ENCODE measurements at places on chromosomes 13 and 19. TPM values are rescaled to one million over a fixed set of nuclear protein-coding genes. Genes with fewer than 3 reads are reported as not detected.

Gene CYP4F2
- total RNA-seq = not detected

Gene CD79A
- 0.11 TPM for total RNA-seq

Gene MPV17L2
- 17.4 TPM for total RNA-seq

Gene KIR3DL1
- total RNA-seq = not detected

Gene POMP
- 276 TPM for total RNA-seq

DNA sequence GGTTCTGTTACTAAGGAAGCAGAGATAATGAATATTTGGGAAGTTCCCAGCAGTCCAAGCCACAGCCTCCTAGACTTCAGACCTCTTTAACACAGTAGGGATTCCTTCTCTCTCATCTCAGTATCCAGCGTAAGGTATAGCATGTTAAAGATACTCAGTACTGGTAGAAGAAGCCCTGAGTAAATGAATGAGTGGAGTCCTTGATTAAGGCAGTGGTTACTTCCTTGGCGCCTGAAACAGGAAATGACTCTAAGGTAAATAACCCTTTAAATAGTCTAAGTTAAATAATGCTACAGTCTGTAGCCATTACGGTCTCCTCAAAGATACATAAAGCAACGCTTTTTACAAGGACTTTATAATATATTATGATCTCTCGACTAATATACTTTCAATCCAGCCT, 650.8 kb upstream of the MIR17HG start:
- no peak for DNase-seq

GRCh38 chr13:53182724-53183123, 154.1 kb downstream of the OLFM4 start:
- no peak for DNase-seq

- no peak for DNase-seq
Measured at GRCh38 chr19:10611907-10612306, 13.4 kb upstream of the SLC44A2 start.

- DNase-seq = no peak
Measured at GRCh38 chr13:43482026-43482425, 304.7 kb downstream of the ENOX1 start.

- no peak for DNase-seq
Measured at GRCh38 chr19:48253999-48254398, 1.7 kb downstream of the CARD8 start.

DNA sequence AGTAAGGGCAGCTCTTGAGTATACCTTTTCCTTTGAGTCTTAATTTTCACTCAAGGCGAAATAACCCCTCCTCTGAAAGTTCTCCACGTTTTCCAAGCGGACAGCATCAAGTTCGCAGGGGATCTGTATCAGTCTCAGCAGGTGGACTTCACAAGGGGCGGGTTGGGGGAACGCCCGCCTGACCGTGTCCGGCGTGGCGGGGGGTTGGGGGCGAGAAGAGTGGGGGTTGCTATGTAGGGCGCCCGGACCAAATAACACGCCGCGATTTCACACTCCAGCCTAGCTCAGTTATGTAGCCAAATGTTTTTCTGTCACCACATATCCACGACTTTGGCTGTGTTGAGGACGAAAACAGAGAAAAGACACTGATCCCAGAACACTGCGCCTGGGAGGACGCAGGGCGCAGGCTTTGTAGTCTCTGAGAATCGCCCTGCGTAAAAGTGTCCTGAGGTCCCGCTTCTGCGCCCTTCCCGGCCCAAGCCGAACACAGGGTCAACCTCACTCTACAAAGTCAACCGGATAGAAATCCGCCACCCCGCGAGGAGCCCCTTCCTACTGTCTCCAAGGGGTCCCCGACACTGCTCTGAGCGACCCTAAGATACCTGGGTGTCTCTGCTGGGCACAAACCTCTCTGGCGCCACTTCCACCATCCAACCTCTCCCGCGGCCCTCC, 524 bp downstream of the RUBCNL start:
- DNase-seq = no peak

GRCh38 chr19:1169921-1170885, 3.9 kb downstream of the SBNO2 start:
- peak; percentile 94 for DNase-seq

- DNase-seq = no peak
Measured at GRCh38 chr13:71768881-71769280, 98.1 kb downstream of the DACH1 start.

Data from SK-MEL-5 (cell line).